ENCODE measurements at places on chromosomes 6 and 20.

- DNase-seq = no peak
These were observed 437.5 kb downstream of the CBLN4 start for GRCh38 chr20:55567826-55568225.

DNA sequence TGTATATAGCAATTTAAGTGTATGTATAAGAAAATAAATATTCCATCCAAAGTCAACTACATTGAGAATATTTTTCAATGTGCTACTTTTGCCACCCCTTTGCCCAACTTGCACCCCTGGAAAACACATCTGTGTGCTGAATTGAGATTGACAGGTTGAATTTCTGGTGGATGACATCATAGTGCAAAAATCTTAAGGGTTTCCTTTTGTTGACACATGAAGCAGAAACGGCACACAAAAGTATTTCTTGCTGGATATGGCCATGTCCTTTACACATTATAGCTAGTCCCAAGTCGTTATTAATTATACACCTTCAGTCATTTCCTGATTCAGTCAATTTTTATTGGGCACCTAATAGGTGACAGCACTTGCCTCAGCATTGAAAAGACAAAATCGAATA is 188.7 kb upstream of the FBXL4 start:
- no peak for DNase-seq

GRCh38 chr6:28661097-28661713 is 135.5 kb downstream of the GPX5 start:
- no peak for DNase-seq

DNA sequence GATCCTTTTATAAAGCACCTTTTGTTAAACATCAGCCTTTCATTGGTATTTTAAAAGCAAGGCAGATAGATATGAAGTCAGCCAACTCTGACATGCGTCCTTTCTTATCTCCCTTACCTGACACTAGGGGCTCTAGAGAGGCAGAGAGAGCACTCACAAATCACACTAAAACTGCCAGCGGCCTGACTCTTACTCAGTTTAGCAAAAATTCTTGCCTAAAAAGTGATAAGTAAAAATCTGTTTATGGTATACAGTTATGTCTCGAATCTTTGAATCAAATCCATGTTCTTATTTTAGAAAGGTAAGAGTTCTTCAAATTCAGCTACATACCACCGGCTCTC is 10.4 kb upstream of the TDRD6 start:
- DNase-seq = peak; percentile 9

- DNase-seq = no peak
These were observed 2.5 kb downstream of the AKIRIN2 start for GRCh38 chr6:87699576-87699975.

DNA sequence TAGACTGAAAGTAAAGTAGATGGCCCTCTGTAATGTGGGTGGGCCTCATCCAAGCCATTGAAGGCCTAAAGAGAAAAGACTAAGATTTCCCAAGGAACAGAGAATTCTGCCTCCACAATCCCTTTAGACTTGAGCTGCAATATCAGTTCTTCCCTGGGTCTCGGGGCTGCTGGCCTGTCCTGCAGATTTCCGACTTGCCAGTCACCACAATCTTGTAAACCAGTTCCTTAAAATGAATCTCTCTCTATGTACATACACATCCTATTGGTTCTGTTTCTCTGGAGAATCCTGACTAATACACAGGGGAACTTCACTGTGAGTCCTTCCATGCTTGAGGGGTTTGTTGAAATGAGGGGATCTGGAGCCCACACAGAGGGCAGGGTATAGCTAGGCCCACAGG is 12.9 kb downstream of the CCDC170 start:
- no peak for DNase-seq

DNA sequence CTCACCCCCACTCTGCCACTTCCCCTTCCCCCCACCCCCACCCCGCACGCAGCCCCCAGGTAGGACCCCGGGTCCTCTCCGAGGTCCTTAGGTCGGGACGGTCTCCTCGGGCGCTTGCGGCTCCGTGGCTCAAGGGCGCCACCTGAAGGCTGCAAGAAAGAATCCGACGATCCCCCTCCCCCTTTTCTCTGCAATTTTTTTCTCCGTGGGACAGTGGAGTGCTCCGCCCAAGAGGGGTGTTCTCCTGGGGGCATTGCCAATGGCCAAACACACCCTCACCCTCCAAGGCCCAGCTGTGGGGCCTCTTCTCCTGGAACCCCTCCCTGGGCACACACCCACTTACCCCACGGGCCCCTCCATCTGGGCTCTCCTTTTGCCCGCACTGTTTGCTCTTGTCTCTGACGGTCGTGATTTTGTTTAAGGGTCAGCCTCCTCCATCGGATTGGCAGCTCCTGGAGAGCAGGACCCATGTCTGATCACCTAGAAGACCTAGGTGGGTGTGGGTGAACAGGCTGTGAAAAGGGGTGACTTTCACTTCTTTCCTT is 1.1 kb upstream of the TMEM74B start:
- DNase-seq = peak; percentile 49

GRCh38 chr20:22586645-22587310 is 2.4 kb upstream of the FOXA2 start:
- DNase-seq = peak; percentile 55

DNA sequence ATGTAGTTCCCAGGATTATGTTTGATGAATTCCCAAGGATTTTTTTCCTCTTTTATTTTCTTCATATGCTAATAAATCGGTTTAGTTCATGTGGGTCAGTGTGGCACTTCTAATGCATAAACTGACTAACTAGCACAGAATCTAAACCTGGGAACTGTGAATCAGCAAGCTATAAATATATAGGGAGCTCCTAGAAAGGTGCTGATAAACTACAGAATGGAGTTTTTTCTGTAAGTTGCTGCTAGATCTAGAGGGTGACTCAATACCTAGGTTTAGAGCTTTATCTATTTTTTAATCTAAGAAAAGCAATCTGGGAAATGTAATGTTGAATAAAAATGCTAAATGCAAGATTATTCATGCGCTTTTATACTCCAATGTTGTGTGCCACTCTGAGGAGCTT is 118.8 kb upstream of the PTCHD4 start:
- DNase-seq = no peak

DNA sequence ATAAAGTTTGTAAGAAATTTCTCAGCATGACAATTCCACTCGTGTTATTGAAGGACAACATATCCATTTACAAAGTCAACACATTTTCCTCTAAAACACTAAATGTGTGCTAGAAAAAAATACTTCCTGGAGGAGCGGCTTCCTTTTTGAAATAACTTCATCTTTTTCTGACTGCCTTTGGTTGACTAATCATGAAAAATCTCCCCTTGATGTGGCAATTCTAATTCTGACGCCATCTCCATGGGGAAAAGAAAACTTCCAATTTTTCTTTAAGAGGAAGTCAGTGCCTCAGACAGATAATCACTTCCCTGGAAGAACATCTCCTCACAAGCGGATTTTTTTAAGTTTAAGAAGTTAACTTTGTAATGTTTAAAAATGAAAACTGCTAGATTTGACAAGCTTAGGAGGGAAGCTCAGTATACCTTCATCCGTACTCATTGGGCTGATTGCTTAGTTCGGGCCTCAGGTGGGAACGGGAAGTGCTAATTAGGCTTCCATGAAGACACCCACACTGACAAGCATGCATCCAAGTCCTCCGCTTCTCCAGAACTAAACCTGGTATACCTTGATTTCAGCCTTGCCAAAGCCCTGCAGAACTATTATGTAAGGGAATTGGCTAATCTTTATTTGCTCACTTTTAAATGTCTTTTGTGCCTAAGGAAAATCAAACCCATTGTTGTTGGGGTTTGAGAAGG is 35.1 kb upstream of the DUSP22 start:
- no peak for DNase-seq

GRCh38 chr6:137290601-137291261 is 71.5 kb upstream of the IFNGR1 start:
- DNase-seq = no peak

GRCh38 chr20:6704132-6704861 is 63.2 kb upstream of the BMP2 start:
- peak; percentile 79 for DNase-seq

DNA sequence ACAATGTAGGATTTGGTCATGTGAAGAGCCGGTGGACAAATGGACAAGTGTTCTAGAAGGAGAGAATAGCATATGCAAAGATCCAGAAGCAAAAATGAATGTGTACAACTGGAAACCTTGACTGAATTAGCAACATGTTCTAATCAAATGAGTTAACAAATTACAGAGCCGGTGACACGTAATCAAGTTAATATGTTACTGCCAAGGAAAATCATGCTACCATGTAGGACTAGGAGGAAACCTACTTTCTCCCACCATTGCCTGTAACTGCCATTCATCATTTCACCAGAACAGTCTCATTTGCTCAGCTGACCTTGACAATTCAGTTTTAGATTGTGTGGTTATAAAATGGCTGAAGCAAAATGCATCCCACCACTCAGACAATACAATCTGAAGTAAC is 179.4 kb downstream of the KIF16B start:
- DNase-seq = no peak

- no peak for DNase-seq
These were observed 105.6 kb upstream of the CLDN20 start for GRCh38 chr6:155158030-155158843.

DNA sequence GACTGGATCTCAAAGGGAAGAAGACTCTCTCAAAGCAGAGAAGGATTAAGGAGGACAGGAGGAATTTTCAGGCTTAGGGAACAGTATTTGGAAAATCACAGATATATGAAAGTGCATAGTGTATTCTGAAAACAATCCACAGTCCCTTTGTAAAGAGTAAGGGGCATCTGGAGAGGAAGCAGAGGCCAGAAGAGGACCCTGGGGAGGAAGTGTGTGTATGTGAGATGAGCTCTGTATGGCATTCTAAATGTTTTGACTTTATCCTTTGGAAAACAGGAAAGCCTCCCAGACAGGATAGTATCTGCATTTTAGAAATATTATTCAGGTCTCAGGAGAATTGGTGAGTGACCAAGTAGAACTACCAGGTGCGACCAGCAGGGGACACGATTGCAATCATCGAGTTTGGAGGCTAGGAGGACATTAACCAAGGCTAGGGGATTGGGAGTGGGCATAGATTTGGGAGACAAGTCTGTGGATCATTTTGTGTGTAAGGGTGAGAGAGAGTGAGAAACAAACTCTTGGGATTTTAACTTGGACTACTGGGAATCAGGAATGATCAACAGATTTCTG is 38.3 kb upstream of the FAM184A start:
- DNase-seq = no peak

GRCh38 chr20:33145521-33145920 is 22.4 kb upstream of the BPIFA2 start:
- no peak for DNase-seq

DNA sequence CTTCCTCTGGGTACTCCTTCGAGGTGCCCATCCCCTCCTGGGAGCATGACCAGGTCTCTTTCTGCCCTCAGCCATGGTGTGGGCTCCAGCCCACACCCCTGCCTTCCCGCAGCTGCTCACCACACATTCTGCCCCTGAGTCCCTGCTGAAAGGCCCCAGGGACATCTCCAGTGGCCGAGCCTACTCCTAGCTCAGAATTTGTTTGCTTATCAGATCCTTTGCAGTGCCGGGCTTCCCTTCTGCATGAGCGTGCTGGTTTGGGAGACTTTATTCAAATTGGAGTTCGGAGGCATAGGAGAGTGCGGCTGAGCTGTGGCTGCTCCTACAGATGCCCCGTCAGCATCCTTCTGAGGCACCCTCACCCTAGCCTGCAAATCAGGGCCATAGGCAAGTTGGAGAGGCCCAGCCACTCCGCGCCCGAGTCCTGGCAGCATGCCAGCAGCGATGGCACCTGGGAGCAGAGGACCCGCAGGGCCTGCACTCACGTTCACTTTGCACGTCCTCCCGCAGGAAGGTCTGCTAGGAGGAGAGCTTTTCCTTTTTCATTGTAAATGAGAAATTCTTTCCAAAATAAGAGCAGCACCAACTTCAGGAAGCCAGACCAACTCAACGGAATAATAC is 327.3 kb downstream of the QKI start:
- no peak for DNase-seq
